ENCODE measurements at places on chromosomes 16 and 17.

DNA sequence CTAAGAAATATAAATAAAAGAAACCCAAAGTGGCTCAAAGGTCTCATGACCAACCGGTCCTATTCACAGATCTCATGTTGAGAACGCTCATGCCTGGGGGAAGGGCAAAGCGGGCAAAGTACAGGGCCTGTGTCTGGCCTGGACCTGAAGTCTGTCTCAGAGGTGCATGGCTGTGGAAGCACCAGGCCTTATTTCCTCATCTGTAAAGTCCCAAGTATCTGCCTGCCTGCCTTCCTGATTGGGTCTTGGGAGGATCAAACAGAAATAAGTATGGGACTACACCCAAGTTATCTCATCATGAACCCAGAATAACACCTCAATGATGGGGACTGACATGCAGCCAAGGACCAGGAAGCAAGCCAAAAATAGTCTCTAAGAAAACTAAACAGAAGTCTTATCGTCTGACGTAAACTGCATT, 14.2 kb downstream of the AXIN2 start:
- no peak for DNase-seq

GRCh38 chr17:14859542-14859941, 405.6 kb downstream of the PMP22 start:
- no peak for DNase-seq

- DNase-seq = no peak
Observed at GRCh38 chr16:17171250-17172143, 299.3 kb downstream of the XYLT1 start.

GRCh38 chr16:87053016-87053982, 263.9 kb downstream of the C16orf95 start:
- peak; percentile 79 for DNase-seq

DNA sequence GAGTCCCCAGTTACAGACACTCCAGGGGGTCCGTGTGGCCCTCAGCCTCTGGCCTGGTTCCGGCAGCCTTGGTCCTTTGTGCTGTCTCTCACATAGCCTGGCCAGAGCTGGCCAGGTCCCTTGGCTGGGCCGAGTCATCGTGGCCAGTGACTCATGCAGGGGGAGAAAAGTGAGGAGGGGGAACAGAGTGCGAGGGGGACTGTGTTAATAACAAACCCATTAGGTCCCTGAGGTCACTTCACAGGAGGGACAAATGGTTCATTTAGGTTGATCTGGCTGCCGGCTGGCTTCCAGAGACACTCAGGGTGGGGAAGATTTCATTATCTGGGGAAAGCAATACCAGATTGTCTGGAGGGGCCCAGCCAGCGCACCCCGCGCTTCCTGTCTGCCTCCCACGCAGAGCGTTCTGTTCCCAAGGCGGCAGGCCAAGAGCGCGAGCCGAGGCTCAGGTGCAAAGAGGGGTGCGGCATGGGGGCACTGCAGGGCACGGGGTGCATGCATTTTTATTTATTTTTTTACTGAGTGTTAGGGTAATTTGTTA, 223.1 kb downstream of the SEC14L1 start:
- peak; percentile 29 for DNase-seq

- no peak for DNase-seq
Observed at GRCh38 chr17:49399995-49400394, 14.7 kb downstream of the PHB1 start.

DNA sequence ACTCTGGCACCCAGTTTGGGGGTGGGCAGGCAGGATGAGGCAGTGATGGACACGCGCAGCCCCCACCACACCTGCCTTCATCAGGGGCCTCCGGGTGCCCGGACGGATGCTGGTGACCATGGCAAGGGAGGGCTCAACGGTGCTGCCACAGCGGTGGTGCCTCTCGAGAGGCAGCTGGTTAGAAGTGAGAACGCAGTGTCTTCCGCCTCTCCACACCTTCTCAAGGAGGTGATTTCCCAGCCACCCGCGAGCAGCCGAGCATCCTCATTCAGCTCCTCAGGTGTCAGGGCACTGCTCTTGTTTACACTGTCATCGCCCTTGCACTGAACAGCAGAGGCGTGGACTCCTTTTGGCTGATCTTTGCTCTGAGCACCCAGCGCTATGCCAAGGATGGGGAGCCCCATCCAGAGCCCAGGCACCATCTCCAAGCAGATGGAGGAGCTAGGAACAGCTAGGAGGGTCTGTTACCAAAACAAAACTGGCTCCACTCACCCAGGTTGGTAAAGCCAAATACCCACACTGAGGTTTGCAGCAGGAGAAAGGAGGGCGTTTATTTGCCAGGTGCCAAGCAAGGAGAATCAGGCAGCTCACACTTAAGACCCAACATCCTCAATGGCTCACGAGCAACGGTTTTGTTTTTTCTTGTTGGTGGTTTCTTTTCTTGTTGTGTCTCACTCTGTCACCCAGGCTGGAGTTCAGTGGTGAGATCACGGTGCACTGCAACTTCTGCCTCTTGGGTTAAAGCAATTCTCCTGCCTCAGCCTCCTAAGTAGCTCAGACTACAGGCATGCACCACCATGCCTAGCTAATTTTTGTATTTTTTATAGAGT, 174.3 kb upstream of the TNRC6C start:
- no peak for DNase-seq

GRCh38 chr16:84438971-84439696, 65.3 kb downstream of the MEAK7 start:
- DNase-seq = no peak

DNA sequence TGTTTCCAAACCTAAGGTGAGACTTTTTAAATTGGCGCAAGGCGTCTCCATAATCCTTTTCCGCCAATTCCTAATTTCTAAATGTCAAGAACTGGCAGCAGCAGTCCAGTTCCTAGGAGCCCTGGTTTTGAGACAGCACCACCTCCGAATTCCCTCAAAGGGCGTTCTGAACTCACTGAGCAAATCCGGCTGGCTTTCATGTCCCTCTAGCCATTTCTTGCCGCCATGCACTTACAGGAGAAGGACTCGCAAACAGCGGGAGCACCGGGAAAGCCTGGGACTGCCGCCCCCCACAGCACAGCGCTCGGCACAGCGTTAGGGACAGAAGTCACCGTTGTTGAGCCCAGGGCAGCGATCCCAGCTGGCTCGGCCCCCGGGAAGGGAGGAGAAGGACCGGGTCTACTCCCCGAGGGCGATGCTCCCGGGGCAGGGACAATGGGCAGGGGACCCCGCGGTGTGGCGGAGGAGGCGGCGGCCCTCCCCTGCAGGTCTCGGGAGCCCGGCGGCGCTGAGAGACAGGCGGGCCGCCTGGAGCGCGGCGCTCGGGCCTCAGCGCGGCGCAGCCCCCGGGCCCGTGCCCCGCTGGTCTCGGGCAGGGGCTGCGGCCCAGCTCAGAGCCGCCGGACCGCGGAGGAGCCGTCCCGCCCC, 545 bp downstream of the ARHGAP17 start:
- peak; percentile 51 for DNase-seq

GRCh38 chr17:50892101-50892776, 26.1 kb upstream of the TOB1 start:
- DNase-seq = no peak

DNA sequence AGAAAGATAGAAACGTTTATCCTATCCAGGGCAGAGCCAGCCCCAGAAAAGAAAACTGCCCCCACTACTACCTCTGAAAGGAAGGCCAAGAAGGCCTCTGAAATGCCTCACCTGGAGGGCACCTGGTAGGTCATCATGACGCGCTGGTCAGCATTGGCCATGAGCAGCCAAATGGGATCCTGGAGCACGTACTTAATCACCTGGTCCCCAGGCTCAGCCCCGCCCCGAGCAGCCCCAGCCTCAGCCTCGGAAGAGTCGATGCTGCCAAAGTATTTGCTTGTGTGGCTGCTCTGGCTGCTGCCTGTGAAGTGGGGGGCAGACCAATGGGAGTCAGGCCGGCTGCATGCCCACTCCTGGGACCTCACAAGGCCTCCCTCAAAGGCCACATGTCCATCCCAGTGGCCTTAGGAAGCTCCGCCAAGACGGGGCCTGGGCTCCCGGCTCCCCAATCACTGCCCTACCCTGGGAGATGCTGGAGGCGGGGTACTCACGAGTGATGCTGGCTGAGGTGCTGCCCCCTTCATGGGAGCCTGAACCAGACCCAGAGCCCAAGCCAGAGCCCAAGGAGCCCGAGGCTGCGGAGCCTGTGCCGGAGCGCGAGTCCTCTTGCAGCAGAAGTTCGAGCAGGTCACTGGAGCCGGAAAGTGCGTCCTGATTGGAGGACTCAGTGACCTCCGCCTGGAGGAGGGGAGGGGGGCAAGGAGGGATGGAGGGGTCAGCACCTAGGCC, 9.9 kb downstream of the PER1 start:
- DNase-seq = peak; percentile 33

DNA sequence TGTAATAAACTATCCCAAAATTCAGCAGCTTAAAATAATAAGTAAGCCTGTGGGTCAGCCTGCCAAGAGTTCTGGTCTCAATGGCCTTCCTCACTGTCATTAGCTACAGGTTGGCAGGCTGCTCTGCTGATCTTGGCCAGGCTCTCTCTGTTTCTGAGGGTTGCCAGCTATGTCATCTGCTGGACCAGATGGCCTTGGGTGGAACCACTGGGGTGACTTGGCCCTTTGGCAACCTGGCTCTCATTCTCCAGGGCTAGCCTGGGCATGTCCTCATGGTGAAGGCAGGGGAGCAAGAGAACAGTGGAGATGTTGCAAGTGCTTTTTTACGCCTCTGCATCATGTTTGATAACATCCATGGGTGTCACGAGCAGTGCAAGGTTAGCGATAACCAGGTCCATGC, 13.9 kb downstream of the ITGAM start:
- DNase-seq = peak; percentile 24

GRCh38 chr17:14302091-14302430, 1.2 kb downstream of the HS3ST3B1 start:
- peak; percentile 41 for DNase-seq

DNA sequence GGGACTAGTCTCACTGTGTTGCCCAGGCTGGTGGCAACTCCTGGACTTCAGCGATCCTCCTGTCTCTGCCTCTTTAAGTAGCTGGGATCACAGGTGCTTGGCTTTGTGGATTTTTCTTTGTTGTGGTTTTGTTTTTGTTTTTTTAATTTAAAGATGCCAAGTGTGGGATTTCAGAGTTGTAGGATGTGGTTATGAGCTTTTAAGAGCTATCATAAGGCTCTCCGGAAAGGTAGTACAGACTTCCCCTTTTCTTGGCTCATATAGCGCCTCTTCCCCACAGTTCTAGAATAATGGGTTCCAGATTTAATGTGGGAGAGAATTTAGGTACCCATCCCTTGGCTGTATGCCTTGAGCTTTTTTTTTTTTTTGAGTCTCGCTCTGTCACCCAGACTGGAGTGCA, 17.1 kb downstream of the AKAP1 start:
- DNase-seq = no peak
